ENCODE measurements at places on chromosomes 5 and 9. TPM values are rescaled to one million over a fixed set of nuclear protein-coding genes. Genes with fewer than 3 reads are reported as not detected.

AJM1 gene
- total RNA-seq, result 0.18 TPM

DNA sequence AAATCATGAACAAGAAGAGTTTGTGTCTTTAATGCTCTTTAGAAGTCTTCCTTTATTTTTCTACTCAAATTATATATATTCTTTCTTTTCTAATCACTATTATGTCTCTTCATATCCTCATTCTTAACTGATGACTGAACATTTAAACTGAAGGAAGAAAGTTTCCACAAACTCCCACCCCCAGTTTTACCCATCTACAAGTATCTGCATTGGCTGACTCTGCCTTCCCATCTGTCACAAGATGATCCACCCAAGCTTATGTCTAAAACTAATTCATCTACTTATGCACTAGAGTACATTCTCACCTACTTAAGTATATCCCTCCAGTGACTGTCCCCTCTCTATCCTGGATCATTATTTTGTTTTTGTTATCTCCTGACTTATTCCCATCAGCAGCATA lies 344.5 kb downstream of the PRR16 start:
- DNase-seq, result peak; percentile 36
- H3K4me3 ChIP-seq, result no peak overlapping the region
- H3K27me3 ChIP-seq, result no peaks in the 10 kb centered on the region
- no peak overlapping the region for H3K27ac ChIP-seq

NSG2 gene
- total RNA-seq, result not detected

DNA sequence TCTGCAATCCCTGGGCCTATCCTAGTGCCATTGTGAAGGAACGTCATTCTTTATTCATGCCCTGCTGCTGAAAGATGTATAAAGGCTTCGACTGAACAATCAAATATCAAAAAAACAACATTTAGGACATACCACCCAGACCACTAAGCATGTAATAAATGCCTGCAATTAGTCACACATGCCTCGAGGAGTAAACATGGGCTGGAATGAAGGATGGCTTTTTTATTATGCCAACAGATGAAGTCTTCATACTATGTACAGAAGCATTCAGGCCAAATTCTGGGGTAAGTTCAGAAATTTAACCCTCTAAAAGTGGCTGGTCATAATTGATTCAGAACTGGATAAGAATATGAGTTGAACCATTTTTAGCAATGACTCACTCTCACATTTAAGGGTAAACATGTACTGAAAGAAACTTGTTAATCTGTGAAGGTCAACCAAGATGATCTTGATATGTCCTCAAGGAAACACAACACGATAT lies 38.1 kb downstream of the FAM240B start:
- no peaks in the 10 kb centered on the region for H3K36me3 ChIP-seq
- peak; percentile 24 for DNase-seq
- H3K4me3 ChIP-seq, result no peak overlapping the region
- H3K27ac ChIP-seq, result no peak overlapping the region

DNA sequence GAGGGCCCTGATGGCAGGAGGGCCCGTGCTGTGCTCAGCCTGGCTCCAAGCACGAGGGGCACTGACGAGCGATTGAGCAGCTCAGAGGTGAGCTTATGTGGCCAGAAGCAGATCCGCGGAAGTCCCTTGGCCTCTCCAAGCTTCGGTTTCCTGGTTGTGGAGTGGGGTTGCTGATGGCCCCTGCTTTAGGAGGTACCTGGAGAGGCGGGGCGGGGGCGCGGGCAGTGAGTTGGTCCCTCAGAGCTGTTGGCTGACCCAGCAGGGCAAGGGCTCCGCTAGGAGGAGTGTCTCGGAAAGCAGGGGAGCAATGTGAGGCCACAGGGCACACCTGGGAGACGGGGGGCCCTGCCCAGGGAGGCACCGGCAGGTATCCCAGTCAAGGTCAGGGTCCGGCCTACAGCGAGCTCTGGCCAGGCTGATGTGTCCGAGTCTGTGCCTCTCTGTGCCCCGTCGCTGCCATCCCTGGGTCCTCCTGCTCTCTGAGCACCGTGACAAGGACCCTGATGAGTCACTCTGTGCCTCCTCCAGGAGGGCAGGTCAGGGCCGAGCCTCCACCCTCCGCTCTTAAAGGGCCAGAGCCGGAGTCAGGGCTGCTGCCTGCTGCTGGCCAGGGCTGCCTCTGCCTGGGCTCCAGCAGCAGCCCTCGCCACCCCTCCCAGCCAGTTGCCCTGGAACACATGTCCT lies 14.8 kb downstream of the NCS1 start:
- peak overlapping the region; percentile 49 for H3K27ac ChIP-seq
- no peak overlapping the region for H3K4me3 ChIP-seq
- no peaks in the 10 kb centered on the region for H3K36me3 ChIP-seq
- H3K27me3 ChIP-seq, result no peaks in the 10 kb centered on the region
- DNase-seq, result peak; percentile 55

LIX1 gene
- total RNA-seq, result not detected

- H3K4me1 ChIP-seq, result peaks cover 16% of the 10 kb centered on the region
- DNase-seq, result no peak
- H3K27me3 ChIP-seq, result no peaks in the 10 kb centered on the region
- no peaks in the 10 kb centered on the region for H3K36me3 ChIP-seq
Observed at GRCh38 chr9:129403779-129404620, 216.9 kb downstream of the C9orf50 start.

- no peak for DNase-seq
- peaks cover 3% of the 10 kb centered on the region for H3K27me3 ChIP-seq
- no peaks in the 10 kb centered on the region for H3K36me3 ChIP-seq
- no peaks in the 10 kb centered on the region for H3K4me1 ChIP-seq
Observed at GRCh38 chr9:89679016-89679415, 74.2 kb downstream of the GADD45G start.

PCDHB7 gene
- total RNA-seq, result 0.28 TPM

- H3K27me3 ChIP-seq, result no peaks in the 10 kb centered on the region
- no peak for DNase-seq
- H3K4me1 ChIP-seq, result no peaks in the 10 kb centered on the region
- H3K27ac ChIP-seq, result no peak overlapping the region
Observed at GRCh38 chr9:131579789-131580211, 34.5 kb downstream of the PRRT1B start.

DNA sequence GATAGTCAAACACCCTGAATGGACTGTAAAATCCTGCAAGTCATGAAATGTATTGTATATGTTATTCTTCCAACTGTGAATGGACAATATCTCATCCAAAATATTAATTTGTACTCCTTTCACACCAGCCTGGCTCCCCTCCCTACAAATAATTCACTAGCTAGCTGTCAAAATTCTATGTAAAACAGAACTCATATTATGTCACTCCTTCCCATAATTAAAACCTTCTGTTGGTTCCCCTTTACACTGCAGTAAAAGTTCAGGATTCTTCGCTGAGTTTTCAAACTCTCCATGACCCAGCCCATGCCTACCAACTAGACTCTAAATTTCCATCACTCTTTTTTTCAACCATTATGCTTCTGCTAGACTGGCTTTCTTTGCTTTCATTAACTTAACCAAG lies 857.1 kb downstream of the TAF11L14 start:
- H3K36me3 ChIP-seq, result no peaks in the 10 kb centered on the region
- H3K27me3 ChIP-seq, result no peaks in the 10 kb centered on the region
- no peaks in the 10 kb centered on the region for H3K4me1 ChIP-seq
- DNase-seq, result no peak
- no peak overlapping the region for H3K27ac ChIP-seq

GRCh38 chr9:128705051-128705965 lies 3.0 kb downstream of the PKN3 start:
- H3K4me3 ChIP-seq, result no peak overlapping the region
- H3K27ac ChIP-seq, result no peak overlapping the region
- H3K4me1 ChIP-seq, result no peaks in the 10 kb centered on the region
- H3K27me3 ChIP-seq, result no peaks in the 10 kb centered on the region

APBA1 gene
- 3.8 TPM for total RNA-seq

SLC24A2 gene
- not detected for total RNA-seq

- H3K27me3 ChIP-seq, result no peaks in the 10 kb centered on the region
- no peak overlapping the region for H3K4me3 ChIP-seq
- no peaks in the 10 kb centered on the region for H3K4me1 ChIP-seq
- DNase-seq, result no peak
- no peak overlapping the region for H3K27ac ChIP-seq
Observed at GRCh38 chr5:79256563-79256962, 20.6 kb downstream of the JMY start.

DNA sequence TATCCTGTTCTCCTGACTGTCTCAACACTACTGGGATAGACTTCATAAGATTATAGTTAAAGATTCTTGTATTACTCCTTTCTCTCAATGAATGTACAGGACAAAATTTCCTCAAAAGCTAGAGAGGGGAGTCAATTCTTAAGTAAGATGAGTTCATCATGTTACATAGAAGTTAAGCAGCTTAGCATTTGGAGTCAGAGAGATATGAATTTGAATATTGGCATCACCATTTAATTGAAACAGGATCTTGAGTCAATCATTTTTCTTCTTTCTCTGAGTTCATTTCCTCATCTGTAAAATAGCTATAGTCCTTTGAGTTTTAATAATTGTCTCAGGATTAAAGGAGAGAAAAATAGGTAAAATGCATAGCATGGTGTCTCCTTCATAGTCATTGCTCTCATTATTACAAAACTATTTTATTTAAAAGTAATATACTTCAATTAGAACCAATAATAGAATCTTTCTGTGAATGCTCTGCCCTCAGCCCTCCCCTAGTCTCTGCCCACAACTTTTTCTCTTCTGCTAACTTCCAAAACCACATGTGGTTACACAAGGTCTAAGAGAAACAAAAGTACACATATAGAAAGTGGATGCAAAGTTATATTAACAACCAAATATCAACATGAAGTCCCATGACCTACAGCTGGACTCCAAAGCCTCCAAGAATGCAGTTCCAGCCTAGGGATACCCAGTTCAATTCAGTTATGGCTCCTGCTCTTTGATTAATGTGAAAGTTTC lies 265.6 kb downstream of the TLE1 start:
- H3K27me3 ChIP-seq, result no peaks in the 10 kb centered on the region
- peak; percentile 1 for DNase-seq
- H3K4me3 ChIP-seq, result no peak overlapping the region

DNA sequence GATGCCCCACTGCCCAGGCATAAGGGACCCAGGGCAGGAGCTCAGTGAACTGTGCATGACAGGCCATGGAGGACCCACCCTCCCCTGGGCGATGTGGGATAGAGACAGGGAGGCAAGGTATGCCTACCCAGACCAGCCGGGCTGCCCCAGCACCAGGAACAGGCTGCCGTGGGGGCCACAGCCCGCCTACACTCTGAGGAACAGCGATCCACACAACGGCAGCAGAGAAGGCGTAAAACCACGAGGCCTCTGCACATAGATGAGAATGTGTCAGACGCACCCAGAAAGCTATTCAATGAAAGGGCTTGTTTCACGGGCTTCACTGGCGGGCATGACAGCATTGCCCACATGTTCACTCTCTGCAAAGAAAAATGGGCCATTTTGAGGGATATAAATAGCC lies 49.5 kb downstream of the SEMA4D start:
- H3K4me1 ChIP-seq, result no peaks in the 10 kb centered on the region
- H3K27ac ChIP-seq, result no peak overlapping the region
- DNase-seq, result no peak

DNA sequence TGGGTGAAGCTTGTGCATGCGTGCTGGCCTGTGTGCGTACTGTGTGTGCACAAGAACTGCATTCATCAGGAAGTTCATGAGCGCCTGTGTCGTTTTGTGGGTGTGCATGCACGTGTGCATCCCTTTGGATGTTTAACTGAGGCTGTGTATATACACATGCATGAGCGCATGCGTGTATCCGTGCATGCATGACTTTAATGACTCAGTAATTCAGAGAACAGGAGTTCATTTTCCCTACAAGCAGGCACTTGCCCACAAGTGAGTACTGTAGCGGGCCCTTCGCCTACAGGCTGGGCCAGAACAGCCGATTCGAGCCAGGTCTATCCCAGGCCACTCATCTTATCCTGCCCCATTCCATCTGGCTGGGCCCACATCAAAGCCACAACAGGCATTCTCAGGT lies 29.8 kb downstream of the CORO2A start:
- H3K4me1 ChIP-seq, result no peaks in the 10 kb centered on the region
- peaks cover 8% of the 10 kb centered on the region for H3K27me3 ChIP-seq
- no peaks in the 10 kb centered on the region for H3K36me3 ChIP-seq
- no peak overlapping the region for H3K4me3 ChIP-seq

DNA sequence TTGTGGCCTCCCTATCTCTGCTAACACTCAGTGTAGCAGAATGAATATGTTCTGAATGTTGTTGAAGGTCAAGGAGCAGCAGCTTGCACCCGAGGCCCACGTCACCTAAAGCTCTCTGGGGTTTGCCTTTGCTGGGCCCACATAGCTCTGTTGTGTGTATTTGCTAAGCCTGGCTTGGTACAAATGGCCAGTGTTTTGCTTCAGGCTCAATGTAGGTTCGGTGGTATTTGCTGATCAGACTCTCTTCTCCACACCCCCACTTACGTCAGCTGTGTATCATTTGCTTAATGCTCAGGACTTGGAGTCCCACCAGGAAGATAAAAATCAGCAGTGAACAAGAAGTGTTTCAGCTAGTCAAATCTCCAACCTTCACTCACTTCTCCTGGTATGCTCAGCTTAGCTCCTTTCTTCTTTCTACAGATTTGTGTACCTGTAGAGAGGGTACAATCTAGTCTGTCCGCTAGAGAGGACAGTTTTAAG lies 4.8 kb upstream of the RFESD start:
- H3K4me1 ChIP-seq, result no peaks in the 10 kb centered on the region
- H3K27me3 ChIP-seq, result no peaks in the 10 kb centered on the region
- peak; percentile 54 for DNase-seq
- no peaks in the 10 kb centered on the region for H3K36me3 ChIP-seq

GRCh38 chr5:58922461-58923171 lies 339.7 kb downstream of the RAB3C start:
- H3K27ac ChIP-seq, result no peak overlapping the region
- no peak overlapping the region for H3K4me3 ChIP-seq
- DNase-seq, result peak; percentile 6
- H3K27me3 ChIP-seq, result peaks cover 6% of the 10 kb centered on the region

DNA sequence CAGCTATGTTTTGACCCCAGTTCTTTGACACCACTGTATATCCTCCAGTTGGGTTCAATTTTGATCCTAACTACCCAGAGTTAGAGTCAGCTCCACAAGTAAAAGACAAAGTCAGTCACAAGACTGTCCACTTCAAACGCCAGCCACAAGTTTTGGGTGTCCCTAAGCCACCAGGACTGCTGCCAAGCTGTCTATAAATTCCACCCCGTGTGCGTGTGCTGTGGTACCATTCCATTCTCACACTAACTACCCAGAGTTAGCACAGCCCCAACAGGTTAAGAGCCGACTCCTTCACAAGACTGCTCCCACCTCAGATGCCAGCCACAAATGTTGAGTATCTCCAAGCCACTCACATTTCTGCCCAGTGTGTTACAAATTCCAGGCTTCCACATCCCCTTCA lies 56.7 kb downstream of the APC start:
- DNase-seq, result no peak
- no peak overlapping the region for H3K4me3 ChIP-seq
- H3K27ac ChIP-seq, result no peak overlapping the region
- peaks cover 13% of the 10 kb centered on the region for H3K36me3 ChIP-seq

SPATA31E1 gene
- total RNA-seq, result not detected
